NCI-H2029 treated with DMSO at 0.1 percent for 48 hours (cell line): ENCODE measurements at places on chromosomes 4 and X.

- no peak for DNase-seq
These were observed 12.8 kb downstream of the ATXN3L start for GRCh38 chrX:13307041-13307440.

GRCh38 chr4:6200922-6201362 lies 593 bp upstream of the JAKMIP1 start:
- peak; percentile 78 for DNase-seq

DNA sequence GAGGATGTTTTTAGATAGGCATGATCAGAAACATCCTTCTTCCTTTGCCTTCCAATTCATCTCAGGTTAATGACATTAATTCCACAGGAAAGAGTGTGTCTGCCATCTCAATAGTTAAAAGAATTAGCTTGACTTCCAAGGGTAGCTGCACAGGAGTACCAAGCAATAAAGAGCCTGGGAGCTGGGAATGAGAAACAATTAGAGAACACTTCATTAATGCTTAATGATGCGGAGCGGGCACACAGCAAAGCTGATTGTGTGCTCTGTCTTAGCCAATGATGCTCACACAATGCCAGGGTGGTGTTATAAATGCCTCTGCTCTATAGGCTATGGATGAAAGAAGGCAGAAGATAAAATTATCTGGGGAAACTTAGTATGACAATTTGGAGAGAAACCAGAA lies 1052.5 kb upstream of the LCORL start:
- DNase-seq: no peak

- no peak for DNase-seq
These were observed 119.9 kb downstream of the FAM13A start for GRCh38 chr4:88937081-88937480.

DNA sequence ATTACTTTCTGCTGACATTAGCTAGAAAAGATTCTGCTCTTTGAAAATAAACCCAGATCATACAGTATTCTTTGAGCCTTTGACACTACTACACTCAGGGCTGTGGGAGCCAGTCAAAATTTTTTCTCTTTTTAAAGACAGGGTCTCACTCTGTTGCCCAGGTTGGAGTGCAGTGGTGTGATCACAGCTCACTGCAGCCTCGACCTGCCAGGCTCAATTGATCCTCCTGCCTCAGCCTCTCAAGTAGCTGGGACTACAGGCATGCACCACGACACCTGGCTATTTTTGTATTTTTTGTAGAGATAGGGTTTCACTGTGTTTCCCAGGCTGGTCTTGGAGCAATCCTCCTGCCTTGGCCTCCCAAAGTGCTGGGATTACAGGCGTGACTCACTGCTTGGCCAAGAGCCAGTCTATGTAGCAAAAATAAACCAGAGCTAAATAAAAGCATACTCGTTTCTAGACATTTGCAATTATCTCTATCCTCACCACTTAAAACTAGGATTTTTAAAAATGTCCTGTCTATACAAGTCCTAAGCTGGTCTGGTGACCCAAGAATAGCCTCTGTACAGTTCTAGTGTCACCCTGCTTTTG lies 43.2 kb downstream of the AKAP4 start:
- DNase-seq: no peak

GRCh38 chrX:132775263-132775823 lies 183.1 kb downstream of the HS6ST2 start:
- no peak for DNase-seq

DNA sequence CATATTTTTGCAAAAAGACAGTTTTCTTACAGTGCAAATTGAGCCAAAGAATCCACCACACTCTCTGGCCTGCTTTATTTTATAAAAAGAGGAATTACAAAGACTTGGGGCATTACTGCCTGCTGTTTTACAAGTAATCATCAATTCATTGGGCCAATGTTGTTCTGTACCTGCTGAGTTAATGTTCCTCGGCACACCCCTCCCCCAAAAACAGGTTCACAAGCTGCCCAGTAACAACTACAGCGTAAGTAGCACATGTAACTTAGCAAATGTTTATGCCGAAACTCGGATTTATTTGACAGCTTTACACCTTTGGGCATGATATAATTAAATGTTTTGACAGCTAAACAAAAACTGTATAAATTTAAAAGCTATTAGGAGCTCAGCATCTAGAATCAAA lies 214.6 kb upstream of the MAB21L2 start:
- no peak for DNase-seq

DNA sequence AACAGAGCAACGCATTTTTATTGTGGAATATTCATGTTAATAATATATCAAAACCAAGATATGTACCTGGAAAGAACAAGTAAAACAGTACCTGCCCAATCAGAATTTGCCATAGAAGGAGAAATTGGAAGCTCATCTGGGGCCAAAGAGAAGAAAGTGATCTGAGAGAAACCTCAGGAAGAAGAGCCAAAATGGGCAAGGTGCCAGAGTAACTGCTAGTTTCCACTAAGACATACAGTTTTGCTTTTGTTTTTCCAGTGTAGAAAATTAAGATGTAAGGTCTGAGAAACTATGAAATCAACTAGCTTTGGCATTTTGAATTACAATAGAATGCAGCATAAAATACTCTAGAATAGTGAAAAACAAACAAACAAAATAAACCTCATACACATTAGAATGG lies 2201.2 kb downstream of the ARAP2 start:
- no peak for DNase-seq

DNA sequence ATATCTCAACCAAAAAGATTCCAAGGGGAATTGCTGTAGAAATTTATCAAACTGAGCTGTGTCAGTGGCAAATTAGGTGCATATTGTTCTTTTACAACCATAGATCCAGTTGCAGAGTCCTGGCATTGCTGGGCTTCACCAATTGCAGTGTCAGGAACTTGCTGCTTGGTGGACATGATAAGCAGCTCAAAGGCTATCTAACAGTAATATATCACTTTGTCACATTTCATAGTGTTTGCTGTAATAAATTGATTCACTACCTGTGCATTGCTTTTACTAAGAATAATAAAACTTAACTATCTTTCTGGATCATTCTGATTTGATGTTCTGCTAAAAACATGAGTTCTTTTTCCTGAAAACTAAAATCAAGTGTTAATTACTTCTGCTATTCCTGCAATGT lies 30.9 kb upstream of the ACE2 start:
- DNase-seq: no peak

DNA sequence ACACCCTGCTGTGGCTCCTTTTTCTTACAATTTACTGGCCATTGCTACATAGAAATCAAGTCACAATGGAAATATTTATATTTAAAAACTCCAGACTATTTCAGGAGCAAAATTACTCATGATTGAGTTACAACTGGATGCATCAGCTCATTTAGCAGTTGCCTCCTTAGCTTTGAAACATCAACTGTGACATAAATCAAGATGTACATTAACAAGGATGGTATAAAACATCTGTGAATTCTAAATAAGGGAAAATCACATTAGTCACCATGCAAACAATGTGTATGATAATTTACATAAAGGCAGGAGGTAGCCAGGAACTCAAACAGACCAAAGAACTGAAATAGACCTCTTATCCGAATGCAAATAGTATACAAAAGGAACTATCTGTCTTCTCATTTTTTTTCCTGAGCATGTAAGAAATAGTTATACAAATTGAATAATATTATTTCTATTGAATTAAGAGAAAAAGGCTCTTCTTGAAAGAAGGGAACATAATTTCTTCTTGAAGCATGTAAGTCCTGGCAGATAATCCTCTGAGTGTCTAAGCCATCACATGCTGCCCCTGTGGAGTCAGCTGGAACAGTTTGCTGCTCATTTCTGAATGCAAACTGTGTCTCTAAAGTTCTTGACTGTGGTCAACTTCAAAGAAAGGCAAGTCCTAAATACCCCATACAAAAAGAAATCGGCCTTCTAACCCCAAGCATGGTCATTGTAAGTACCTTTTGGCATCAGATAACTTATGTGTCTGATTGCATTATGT lies 151.2 kb downstream of the NAA11 start:
- no peak for DNase-seq

DNA sequence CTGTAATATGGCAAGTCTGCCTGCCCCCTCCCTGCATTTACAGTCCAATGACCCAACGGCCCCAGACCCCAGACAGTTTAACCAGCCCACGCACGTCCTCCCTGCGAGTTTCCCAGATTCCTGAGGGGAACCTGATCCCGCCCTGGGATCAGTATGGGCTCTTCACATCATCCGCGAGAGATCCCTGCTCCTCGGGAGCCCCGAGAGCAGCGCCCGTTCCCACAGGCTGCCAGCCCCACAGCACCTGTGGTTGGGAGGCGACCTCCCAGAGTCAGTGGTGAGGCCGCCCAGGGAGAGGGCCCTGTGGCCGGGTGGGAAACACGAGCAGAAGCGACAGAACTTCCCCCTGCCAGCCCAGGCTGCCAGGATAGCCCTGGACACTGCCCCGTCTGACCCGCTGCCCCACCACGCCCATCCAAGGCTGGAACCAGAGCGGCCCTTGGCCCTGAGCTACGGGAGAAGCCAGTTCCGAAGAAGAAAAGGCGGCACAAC lies 32.8 kb downstream of the TSC22D3 start:
- DNase-seq: no peak

DNA sequence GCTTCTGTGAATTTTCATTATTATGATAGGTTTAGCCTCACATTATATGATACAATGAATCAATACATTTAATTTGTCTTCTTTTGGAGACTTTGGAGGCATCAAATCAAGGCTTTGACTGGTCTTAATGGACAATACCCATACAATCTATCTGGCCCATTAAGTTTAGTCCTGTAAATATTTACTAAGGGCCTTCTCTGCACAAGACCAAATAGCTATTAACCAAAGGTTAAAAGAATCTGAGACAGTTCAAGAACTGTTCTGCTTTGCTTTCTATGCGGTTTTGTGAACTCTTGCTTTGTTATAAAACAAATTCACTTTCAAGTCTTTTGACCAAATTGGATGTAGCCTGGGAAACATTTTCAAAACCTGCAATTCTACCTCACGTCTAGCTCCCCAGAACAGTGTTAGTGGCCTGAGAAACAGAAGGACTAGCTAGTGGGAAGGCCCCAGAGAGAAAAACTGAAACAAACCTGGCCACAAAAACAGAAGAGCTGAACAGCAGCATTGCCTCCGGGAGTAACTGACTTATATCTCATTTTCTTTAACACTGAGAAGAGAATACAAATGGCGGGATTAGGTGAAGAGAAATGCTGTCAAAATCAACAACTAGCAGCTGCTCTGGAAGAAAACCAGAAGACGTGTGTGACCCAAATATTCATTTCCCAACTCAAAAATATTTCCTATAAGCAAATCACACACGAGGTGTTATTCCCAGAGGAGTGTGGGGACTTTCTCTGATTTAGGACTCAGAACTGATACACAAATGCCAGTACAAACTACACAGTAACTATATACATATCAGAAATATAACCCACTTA lies 548 bp downstream of the TLR1 start:
- DNase-seq: no peak

DNA sequence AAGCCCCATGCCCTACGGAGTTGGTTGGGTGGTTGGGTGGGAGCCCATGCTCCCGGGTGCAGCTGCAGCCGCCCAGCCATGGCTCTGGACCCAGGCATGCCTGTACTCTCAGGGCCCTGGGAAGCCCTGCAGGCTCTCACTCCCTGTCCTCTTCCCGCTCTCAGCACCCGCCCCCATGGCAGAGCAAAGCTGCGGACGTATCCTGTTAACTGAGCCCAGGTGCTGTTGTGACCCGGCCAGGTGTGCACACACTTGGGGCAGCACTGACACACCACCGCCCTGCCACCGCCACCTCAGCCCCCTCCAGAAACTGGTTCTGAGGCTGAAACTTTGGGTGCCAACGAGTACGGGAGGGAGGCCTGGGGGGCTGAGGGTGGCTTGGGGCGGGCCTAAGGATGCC lies 40.3 kb downstream of the PPM1K start:
- DNase-seq: no peak

DNA sequence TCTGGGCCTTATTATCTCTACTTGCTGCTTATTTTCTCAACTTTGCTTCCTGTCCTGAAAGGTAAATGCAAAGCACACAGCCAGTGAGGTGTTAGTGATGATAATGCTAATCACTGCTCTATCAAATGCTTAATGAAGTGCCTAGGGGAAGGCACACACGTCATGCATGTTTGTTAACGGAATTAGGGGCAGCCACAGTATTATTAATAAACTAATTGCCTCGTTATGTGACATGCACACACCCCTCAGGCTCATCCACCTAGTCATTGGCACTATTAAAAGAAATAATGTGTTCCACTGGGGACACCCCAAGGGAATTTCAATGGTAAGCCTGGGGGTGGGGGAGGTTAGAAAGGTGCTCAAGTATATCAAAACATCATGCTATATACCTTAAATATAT lies 125.2 kb downstream of the GUCY2F start:
- no peak for DNase-seq

GRCh38 chrX:154547245-154548027 lies at the start of gene IKBKG:
Gene IKBKG, plus strand, starts transcription at chrX:154547620. Its CDS starts 4,383 bp downstream, at chrX:154552003.
- DNase-seq: peak; percentile 42

GRCh38 chr4:14621731-14622463 lies 380.4 kb upstream of the CPEB2 start:
- DNase-seq: no peak

GRCh38 chr4:112083587-112084347 lies 61.5 kb upstream of the FAM241A start:
- DNase-seq: no peak
